ENCODE measurements at places on chromosomes 5 and 9.

- no peak for DNase-seq
These were observed 7.9 kb upstream of the INSYN2B start for GRCh38 chr5:169988206-169988605.

DNA sequence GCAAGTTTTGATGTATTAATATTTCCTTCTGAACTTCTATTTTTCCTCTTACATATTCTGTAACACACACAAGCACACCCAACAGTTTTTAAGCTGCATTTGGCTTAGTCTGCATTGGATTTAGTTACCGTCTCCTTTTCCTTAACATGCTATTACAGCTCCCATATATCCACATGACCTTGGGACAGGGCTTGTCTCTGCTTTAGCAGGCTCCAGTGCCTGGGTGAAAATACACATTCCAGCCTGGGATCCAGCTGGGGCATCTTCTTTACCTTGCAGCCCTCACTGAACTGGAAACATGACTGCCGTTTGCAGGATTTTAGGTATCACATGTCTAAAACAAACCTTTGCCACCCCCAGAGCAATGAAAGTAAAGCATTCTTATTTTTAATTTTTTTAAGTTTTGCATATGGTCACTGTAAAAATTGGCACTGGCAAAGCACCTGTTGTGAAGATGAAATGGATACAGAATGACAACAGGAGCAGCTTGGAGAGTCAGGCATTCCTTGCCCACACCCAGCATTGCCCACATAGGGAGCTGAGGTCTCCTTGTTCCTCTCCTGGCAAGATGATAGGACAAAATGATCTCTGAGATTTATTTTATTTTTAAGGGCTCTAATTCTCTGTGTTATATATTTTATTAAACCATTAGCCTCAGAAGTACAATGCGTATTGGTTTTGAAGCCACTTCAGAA lies 4.0 kb downstream of the GADD45G start:
- DNase-seq: peak; percentile 80

DNA sequence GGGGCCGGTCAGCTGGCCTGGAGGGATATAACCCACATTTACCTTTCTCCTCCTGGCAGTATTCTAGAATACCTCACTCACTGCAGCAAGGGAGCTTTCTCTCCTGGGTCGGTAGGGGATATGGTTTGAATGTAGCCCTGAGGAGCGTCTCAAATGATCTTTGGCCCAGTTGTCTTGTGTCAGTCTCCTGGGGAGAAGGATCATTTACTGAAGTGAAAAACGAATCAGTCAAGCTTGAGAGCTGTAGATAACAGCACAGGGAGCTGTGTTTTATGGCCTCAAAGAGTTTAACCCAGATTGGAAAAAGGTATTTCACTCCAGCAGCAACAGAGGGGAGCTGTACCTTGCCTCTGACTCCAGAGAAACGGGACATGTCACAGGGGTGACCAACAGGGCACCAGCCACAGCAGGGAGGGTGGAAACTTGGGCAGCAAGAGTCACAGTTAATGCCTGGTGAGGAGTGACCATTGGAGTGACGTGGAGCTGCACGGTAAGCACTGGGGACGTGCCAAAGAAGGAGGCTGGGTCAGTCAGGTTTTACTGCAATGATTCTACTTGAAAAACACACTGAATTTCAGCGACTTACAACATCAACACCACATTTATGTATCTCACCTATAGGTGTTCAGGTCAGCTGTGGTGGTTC lies 29.8 kb upstream of the ZFR start:
- DNase-seq: no peak

GRCh38 chr9:95007226-95007869 lies 280.8 kb downstream of the AOPEP start:
- DNase-seq: peak; percentile 69

DNA sequence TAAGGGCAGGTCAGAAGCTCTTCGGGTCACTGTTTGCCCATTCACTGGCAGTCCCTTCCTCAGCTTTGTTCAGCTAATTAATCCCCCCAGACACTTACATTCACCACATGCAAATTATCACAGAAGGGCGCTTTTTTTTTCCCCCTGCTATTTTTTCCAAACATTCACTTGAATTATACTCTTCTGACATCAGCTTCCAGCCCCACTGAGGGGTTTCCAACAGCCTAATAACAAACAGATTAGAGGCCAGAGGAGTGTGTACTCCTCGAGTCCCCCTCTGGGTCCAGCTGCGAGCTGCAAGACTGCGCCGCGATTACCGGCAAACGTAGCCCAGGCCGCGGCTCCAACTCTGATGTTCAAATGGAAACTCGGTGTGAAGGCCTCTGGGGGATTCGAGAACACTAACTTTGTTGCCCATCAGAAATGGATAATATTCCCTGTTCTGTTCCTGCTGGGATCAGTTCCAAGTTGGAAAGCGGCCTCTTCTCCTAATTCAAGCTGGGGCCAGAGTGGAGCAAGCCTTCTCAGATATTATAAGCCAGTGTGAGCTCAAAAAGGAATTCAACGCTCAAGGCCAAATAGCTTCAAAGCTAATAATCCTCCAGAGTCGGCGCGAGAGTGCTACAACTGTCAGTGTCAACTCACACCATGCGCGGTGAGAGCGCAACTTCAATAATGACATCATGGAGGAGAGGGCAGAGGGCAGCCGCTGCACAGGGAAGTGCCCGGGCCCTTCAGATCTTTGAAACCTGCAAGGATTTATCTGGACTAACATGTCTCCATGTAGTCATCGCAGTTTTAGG lies 560.8 kb downstream of the BNC2 start:
- no peak for DNase-seq

DNA sequence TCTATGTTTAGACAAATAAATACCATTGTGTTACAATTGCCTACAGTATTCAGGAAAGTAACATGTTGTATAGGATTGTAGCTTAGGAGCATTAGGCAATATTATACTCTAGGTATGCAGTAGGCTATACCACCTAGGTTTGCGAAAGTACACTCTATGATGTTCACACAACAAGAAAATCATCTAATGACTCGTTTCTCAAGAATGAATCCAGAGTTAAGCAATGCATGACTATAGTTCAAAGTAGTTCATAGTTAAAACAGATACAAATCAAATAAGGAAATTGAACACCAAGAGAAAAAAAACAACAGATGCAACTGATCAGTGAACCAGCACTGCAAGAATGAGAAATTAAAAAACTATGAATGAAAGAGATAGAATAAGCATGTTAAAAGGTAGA lies 27.6 kb upstream of the ABLIM3 start:
- no peak for DNase-seq

- DNase-seq: peak; percentile 28
These were observed 262.5 kb downstream of the ELAVL2 start for GRCh38 chr9:23563517-23563916.

DNA sequence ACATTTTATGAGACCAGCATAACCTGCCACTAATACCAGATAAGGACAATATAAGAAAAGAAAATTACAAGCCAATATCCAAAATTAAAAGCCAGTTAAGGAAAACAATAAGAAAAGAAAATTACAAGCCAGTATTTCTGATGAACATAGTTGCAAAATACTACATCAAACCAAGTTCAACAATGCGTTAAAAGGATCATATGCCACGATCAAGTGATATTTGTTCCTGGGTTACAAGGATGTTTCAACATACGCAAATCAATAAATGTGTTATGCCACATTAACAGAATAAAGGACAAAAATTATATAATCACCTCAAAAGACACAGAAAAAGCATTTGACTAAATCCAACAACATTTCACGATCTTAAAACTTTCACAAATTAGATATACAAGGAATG lies 431.9 kb downstream of the ELAVL2 start:
- no peak for DNase-seq
